ENCODE measurements at places on chromosomes 2 and 18.
A peak's percentile ranks its signal among the peaks of the same experiment; 100 is the strongest.

DNA sequence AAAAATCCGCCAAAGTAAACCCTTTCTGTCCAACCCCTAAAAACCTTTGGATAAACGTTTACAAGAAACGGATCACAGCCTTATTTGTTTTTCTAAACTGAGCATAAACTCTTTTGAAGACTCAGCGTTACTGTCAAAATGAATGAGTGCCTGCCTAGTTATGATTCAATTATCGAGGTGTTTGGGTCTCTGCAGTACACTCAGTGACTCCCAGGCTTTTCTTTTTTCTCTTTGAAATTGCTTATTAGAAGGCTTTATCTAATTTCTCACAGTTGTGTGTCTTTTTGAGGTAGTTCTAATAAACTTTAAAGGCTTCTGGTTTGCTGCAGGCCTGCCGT is 663 bp downstream of the RHBDD1 start:
- DNase-seq, result no peak

GRCh38 chr2:4995466-4995865 is 696.7 kb upstream of the SOX11 start:
- DNase-seq, result no peak

DNA sequence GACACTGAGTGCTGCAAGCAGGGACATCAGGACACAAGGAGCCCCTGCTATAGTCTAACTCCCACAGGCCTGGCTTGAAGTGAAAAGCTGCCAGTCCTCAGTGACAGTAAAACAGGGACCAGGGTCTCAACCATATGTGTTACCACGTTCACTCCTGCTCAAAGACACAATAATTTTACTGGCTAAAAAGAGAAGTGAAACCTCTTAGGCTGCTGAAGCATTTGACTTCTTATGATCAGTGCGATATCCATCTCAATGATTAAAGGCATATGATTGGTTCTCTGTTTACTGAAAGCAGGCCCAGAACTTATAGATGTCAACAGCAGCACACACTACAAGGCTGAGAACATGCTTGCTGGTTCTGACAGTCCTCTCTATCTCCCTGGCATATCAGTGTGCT is 129.8 kb upstream of the LMAN1 start:
- DNase-seq, result no peak

DNA sequence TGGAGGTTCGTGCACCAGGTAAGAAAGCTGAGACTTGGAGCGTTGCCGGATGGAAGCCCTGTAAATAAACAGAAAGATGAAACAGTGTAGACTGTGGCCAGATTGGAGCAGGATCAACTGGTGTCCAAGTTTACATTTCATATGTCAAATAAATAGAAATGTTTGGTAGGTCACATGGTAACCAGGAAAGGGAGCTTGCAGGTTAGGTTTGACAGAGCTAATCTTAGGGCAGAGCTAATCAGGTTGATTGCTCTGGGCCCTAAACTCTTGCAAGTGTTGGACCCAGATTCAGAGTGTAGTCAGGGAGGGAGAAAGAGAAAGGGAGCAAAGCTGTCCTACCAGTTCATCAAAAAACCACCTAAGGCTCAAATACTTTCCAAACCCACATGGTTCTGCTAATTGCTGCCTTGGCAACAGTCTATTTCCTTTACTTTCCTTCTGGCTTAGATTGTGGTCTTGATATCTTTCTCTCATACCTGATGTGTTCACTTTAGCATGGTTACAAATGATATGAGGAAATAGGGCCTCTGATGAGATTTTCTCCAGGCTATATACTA is 63.2 kb downstream of the G6PC2 start:
- DNase-seq, result no peak

- no peak for DNase-seq
Observed at GRCh38 chr2:217794133-217794986, 208.4 kb downstream of the TNS1 start.

DNA sequence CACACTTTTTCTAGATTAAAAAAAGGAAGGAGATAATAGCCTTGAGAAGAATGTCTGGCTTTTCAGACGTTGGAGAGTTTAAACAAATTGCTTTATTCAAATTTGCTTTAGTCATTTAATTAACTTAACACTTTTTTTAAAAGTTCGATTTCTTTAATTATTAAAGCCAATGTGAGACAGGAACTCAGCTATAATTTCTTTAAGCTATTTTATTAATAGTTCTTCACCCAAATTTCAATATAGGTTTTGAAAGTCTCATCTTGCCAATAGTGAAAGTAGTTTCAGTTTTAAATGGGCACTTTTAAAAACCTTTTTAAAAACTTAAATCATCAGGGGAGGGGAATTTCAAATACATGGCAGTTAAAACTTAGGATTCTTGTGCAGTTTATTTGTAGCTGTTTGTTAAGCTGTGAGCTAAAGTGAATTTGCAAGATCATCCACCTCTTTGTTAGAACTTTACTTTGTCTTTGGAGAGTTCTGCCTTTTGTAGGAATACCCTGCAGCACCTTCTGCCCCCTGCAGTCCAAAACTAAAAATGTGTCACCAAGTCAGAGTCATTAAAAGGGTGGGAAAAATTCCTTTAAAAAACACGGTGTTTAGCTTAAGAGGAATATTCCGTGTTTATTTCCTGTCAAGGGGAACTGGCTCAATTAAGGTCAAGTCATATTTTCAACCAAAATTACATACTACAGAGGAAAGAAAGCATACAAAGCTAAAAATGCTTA is 4.6 kb downstream of the TGIF1 start:
- no peak for DNase-seq

DNA sequence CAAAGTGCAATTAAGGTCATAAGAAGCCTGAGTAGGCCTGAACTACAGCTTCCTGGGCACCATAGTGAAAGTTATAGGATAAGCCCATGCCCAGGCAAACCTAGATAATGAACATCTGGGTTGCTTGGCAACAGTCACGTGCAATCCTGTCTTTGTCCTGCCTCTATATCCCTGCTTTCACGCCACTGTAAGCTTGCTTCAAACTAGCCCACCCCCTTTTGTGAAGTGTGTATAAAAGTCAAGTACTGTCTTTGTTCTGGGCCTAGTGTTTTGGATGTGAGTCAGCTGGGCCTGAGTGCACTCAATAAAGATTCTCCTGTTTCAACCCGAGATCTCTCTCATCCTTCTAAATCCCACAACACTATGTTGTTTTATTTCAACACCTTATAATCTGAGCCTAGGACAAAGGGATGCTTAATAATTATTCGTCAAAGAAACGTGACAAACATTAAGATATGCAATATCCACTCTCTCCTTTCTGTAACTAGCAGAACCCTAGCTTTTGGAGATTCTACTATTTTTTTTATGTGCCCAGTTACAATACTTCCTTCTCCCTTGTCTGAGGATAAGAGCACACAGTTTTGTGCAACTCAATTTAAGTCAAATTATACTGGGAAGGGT is 927.8 kb downstream of the SUCLG1 start:
- no peak for DNase-seq

GRCh38 chr2:43898838-43899346 is 60.1 kb downstream of the ABCG8 start:
- no peak for DNase-seq

DNA sequence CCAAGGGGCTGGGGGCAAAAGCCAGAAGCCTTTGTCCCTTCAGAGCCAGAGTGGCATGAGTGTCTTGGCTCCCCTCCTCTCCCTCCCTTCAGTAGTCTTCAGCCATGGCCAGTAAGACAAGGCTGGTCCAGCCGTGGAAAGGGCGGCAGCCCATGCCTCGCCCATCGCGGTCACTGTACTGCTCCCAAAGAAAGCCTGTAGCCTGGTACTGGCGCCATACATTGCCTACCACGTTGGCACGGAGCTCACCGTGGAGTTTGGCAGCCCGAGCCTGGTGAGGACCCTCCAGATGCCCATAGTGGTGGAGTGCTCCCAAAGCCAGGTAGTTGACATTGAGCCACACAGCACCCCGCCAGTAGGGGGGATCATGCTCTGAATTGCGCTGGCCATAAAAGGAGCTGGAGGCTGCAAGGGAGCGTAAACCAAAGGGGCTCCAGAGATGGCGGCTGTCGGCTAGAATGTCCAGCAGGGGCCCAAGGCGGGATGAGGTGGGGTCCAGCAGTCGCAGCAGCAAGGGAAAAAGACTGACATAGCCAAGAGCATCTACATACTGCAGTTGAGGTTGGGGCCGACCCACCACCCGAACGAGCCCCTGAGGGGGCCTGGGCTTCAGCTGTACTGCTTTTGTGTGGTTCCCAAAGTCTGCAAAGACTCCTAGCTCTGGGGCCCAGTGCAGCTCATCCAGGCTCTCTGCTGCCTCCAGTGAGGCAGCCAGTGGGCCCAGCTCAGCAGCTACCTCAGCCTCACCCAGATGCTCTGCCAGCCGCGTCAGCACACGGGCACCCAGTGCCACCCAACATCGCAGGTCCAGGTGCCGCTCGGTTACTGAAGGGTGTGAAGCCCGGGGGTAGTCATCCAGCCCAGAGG is 3.2 kb downstream of the WBP1 start:
- no peak for DNase-seq

GRCh38 chr18:63553081-63553480 is 10.9 kb downstream of the SERPINB12 start:
- no peak for DNase-seq

DNA sequence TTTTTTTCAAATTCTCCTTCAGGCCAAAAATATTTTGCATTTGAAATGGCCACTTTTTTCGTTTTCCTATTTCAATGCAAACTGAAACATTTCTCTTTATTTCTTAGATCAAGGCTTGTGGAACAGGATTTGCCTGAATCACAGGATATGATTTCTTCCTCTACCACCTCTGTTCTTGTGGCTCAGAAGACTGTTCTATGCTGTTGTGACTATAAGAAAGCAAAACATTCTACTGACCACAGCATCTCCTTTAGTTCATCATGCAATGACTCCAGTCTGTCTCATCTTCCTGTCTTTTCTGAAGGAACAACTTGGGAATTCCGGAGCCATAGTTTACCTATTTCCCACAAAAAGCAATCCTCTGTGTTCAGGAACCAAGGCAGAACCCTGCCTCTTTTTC is 16.2 kb upstream of the ZNF512 start:
- DNase-seq, result peak; percentile 65

DNA sequence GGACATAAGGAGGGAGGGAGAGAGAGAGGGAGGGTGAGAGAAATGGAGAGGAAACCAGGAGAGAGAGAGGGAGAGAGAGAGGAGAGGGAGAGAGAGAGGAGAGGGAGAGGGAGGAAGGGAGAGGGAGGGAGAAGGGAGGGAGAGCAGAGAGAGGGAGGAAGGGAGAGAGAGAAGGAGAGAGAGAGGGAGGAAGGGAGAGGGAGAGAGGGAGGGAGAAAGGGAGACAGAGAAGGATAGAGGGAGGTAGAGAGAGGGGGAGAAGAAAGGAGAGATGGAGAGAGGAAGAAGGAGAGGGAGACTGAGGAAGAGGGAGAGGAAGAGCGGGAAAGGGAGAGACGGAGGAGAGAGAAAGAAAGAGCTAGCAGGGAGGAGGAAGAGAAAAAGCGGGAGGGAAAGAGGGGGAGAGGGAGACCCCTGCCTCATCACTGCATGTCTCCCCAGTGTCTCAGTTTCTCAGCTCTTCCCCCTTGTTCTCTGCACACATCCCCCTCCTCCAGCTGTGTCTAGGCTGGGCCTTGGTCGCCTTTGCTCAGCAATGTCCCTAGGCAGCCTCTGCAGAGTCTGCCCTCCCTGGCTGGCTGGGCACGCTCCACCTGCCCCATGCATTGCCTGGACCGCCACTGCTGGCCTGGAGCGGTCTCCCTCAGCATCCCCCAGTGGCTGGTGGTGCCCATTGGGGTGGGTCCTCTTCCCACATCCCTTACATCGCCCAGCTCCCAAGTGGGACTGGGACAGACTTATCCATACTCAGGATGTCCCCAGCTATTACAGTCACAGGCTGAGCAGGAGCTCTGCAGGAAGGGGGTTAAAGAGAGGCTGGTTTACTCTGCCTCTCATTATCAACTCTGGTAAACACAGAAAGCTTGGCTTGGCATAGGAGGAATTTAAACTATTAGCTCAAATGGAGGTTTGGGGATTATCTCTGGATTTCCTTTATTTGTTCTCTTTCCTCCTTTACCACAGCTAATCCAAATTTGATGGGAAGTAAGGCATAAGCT is 85.7 kb upstream of the APCDD1 start:
- no peak for DNase-seq

DNA sequence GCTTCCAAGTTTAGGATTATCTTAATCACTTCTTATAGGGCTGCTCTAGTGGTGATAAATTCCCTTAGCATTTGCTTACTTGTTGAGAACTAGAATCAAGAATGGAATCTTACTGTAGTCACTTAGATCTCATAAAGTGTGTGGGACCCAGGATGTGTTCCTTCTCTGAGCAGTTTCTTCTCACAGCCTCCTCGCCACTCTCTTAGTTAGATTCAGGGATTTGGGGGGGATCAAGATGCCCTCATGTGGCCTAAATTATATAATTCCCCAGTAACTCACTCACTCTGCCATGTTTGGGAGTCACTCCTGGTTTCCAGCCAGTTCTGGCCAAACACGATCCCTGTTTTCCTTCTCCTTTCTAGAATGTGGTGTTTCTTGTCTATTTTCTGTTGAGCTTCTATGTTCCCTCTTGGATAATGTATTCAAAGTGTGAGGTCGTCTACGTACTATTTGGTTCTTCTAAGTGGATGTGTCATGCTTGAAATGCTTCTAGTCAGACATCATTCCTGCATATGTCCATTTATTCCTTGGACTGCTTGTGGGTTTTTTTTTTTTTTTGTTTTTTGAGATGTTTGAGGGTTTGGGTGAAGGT is 414.9 kb upstream of the SYT4 start:
- DNase-seq, result no peak

DNA sequence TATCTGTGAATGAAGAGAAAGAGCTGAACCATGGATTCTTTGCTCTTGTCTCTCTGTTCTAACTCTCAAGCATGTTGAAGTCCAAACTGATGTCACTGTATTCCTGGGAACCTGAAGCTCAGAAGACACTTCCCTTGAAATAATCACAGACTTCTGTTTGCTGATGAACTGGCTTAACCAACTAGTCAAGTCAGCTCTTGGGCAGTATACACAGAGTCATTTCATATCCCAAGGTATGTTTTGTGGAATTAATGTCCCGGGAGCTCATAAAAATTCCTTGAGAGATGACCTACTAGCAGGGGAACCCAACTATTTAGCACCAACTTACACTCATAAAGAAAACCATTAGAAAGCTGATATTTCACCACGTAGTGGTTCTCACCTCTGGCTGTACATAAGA is 156.6 kb downstream of the NR4A2 start:
- DNase-seq, result no peak

DNA sequence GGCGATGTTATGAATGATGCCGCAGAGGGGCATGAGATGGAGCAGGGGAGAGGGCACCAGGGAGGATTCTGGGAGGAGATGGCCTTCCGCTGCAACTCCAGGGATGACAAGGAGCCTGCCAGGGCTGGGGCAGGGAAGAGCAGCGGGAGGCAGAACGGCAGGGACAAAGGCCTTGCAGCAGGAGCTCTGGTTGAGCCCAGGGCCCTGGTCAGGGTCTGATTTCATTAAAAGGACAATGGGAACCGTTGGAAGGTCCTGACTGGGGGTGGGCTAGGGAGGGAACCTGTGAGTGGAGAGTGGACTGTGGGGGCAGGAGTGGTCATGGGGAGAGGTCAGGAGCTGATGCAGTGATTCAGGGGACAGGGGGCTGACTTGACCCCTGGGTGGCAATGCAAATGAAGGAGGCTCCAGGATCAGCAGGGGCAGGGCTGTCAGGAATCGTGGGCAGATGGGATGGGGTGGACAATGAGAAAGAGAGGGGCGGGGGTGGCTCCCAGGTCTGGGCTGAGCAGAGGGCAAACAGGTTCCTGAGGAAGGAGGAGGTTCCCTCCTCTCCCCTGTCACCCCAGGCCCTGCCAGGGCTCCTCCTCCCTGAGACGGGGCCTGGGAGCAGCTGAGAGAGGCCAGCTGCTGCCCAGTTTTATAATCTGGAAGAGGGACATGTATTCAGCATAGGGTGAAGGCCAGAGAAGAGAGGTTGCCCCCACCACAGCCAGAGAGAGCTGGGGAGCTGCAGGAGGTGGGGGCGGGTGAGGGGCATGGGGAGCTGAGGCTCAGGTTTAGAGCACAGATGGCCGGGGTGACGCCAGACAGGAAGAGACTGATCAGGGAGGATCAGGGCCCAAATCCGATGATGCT is 7.3 kb upstream of the DUSP2 start:
- no peak for DNase-seq
